ENCODE measurements at places on chromosomes 3 and 15.

DNA sequence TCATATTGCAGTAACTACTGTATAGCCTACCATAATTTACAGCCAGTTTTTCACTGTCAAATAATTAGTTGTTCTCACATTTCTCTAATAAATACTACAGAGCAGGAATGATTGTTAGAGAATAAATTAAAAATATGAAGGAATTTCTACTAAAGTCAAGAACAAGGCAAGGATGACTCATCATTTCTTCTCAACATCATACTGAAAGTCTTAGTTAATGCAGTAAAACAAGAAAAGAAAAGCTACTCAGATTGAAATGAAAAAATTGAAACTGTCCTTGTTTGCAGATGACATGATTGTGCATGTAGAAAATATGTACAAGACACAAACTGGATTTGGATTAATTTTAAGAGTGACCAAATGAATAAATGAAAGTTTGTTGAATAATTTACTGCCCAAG is 608.2 kb downstream of the NSUN3 start:
- no peak for DNase-seq

GRCh38 chr3:40877631-40878463 is 321.5 kb upstream of the CTNNB1 start:
- no peak for DNase-seq

- no peak for DNase-seq
These were observed 460.3 kb upstream of the PROK2 start for GRCh38 chr3:72245183-72245811.

GRCh38 chr3:117622171-117622841 is 912.7 kb downstream of the TUSC7 start:
- DNase-seq, result no peak

- no peak for DNase-seq
These were observed 87.8 kb downstream of the SEC22A start for GRCh38 chr3:123289391-123290106.

DNA sequence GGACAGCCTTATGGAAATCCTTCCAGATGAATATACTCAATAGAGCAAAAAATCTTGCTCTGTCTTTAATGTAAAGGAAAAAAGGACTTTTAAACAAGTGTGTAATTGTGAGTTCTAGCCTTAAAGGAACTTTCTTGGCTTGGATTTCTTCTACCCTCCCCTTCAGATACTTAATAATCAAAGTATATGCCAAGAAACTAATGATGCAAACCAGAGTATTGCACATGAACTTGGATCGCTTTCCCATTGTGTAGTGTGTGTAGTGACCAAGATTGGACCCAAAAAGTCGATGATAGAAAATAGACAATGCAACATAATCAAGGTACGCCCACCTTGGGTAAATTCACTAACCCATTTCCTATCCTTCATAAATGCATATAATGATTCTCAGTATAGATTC is 123.8 kb downstream of the TIGIT start:
- no peak for DNase-seq

DNA sequence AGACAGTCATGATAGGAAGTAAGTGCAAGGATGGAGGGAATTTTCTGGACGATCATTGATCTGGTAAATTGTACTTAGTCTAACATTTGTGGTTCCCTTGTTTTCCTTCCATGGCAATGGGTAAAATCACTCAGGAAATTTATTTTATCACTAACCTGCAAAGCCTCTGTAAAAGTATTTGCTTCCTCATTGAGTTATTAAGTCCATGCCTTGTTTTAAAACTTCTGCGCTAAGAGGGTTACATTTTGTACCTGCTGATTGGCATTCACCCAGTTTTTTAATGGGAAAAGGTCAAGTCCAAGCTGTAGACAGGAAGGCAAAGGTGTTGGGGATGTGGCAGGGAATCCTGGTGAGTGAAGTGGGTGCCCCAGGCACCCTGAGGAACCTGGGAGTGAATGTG is 146.2 kb upstream of the NR2F2 start:
- DNase-seq, result no peak

DNA sequence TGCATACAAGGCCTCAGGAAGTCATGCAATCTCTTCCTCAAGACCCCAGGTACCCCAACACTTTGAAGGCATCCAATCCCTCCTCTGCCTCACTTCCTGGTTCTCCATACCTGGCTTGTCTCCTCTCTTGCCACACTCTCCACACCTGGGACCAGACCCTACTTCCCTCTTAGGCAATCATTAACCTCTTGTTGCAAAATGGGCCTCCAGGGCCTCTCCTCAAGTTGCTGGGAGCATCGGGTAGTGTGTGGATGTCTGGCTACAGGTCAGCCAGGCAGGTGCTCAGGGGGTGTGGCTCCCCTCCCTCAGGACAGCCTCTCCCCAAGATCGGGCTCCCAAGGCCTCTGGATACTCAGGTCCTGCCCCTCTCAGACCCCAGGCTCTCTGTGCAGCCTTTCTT is 8.6 kb downstream of the PLA2G4E start:
- DNase-seq, result no peak

GRCh38 chr3:111662907-111663306 is 67.8 kb upstream of the ZBED2 start:
- DNase-seq, result no peak

- no peak for DNase-seq
These were observed 536 bp downstream of the SEC61A1 start for GRCh38 chr3:128052595-128053351.

- DNase-seq, result no peak
These were observed 138.8 kb upstream of the PRR20G start for GRCh38 chr3:127426444-127427153.

DNA sequence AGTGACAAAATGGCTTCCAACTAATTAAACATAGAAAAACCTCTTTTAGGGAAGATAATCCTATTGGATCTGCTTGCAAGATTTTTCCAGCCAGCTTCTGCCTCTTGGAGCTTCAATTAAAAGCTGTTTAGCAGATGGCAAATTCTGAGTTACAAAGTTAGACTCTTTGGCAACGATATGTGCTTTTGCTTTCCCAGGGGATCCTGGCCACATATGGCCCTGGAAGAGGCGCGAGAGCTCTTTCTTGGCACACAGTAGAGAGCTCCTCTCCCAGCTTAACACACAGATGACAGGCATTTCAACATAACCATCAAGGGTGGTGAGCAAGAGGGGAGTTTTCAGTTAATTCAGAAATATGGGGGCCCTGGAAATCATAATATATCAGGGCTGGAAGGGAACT is 41.6 kb upstream of the GALNT15 start:
- no peak for DNase-seq

GRCh38 chr3:46700772-46701171 is 420 bp upstream of the TMIE start:
- DNase-seq, result no peak

- no peak for DNase-seq
These were observed 354.2 kb upstream of the IL12A start for GRCh38 chr3:159634483-159634882.

GRCh38 chr3:54777141-54777540 is 150.7 kb downstream of the LRTM1 start:
- DNase-seq, result no peak

DNA sequence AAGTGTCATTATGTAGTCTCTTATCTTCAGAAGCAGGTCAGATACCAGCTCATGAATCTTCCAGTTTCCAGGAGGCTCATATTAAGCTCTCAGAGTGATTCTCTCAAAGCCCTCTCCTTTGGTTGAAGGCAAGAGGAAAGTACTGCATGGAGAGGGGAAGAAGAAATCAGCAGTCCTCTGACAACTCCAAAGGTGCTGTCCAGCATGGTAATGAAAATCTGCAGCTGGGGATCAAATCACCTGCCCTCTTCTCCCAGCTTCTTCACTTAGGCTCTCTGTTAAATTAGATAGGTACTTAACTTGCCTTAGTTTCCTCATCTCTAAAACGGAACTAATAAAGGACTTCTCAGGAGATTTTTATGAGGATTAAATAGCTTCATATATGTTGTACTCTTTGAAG is 738.8 kb upstream of the GOLIM4 start:
- DNase-seq, result no peak

GRCh38 chr3:44522494-44522933 is 32.5 kb upstream of the ZKSCAN7 start:
- DNase-seq, result no peak

GRCh38 chr3:70849911-70850699 is 537.7 kb upstream of the MDFIC2 start:
- no peak for DNase-seq

All from stimulated activated CD8-positive, alpha-beta memory T cell treated with anti-CD3 and anti-CD28 coated beads, Interleukin-7, amount 100 ng/mL, for 24 hours (primary cell).